Stimulated activated CD4-positive, alpha-beta T cell treated with anti-CD3 and anti-CD28 coated beads, Interleukin-2, amount 100 ng/mL, for 48 hours (primary cell): ENCODE measurements at places on chromosomes 12 and 14.
A peak's percentile ranks its signal among the peaks of the same experiment; 100 is the strongest.

- no peak for DNase-seq
Observed at GRCh38 chr12:46698003-46698402, 127.8 kb downstream of the SLC38A4 start.

GRCh38 chr12:55726971-55727370, 1.8 kb downstream of the CD63 start:
- no peak for DNase-seq

DNA sequence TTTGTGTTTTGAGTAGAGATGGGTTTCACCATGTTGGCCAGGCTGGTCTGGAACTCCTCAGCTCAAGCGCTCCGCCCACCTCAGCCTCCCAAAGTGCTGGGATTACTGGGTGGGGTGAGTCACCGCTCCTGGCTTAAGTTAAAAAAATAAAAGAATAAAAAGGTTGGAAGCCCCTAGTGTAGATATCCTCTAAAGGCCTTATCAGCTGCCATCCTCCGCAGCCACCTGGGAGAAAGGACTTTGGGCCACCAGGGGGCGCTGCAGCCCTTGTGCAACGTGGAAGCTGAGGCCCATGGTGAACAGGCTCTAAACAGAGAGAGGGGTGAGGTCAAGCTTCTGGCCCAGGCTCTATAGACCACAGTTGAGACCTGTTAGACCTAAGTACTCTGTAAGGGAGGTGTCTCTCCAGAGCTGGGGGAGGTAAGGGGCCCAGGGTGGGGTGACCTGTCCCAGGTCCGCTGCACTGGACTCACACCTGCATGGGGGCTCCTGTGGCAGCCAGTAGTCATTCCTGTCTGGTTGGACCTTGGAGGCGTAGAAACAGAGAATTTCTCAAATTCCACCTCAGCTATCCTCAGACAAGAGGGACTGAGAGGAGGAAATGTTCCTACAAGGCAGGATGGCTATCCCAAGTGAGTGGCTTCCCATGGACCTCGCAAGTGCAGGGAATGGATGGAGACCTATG, 14.0 kb upstream of the RACGAP1 start:
- peak; percentile 97 for DNase-seq

DNA sequence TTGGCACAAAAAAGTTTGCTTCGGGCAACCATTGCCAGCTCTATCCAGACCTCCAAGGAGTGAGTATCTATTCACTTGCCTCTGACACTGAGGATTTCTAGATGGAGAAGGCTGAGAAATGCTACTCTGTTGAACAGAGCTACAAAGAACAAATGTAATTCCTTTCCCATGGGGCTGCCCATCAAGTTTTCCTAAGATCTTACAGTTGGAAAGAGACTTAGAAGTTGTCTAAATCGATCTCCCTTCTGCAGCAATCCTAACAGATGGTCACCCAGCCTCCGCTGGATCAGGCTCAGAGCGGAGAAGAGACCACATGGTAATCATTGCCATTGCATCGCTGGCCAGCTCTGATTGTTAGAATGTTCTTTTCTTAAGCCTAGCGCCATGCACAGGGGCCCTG, 110.1 kb upstream of the BCL2L14 start:
- DNase-seq = no peak

DNA sequence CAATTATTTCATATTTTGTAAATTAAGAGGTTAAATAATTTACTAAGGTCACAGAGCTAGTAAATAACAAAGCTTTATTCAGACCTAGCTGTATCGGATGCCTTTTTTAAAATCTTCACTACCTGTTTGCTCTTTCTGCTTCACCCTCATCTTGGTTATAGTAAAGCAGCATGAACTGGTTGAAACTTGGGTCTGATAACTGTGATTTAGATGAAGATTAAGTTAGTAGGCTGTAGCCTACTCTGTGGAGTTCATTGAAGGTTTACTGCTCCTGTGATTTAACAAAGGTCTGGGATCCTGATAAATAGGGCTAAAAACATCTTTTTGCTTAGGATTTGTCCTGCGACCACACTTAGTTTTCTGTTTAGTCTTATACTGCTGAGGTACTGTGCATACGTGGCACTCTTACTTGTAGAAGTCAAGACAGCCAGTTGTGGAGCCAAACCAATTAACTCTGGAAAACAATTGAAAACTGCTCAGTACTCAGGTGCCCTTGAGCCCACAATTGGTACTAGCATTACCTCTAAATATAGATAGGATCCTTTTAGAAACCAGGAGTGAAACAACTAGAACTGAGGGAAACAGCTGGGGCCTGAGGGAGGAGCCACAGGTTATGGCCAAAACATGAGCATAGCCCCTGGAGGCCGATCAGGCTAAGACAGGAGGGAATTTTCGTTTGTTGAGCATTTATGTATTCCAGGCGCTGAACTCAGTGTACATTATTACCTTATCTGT, 2.3 kb downstream of the SPATS2 start:
- no peak for DNase-seq

- DNase-seq = no peak
Observed at GRCh38 chr14:33376510-33376909, 437.8 kb downstream of the NPAS3 start.

DNA sequence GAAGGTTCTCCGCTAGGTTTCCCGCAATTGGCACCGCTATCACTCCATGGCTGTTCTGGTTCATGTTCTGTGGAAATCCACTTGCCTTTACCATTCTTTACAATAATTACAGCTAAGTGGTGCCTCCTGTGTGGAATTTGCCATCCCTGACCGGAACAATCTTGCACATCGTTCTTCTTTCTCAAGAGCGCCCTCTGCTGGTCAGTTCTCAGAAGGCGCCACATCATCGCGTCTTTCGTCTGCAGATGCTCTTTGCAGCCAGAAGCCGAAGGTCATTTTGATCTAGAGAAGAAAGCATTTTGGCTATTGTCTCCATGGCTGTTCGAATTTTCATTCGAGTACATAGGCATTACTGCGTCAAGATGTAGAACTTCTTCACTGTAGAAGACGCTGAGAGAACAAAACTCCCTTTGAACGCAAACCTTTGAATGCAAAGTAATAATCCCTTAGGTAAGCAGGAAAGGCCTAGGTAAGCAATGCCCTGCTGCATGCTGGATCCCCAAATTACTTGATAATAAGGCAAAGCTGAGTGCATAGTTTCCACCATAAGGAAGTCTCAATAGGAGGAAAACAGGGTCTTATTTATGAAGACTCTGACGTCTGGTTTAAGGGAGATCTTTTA, 10.1 kb upstream of the RTRAF start:
- peak; percentile 89 for DNase-seq

- no peak for DNase-seq
Observed at GRCh38 chr12:48716168-48716492, 377 bp downstream of the CCNT1 start.

DNA sequence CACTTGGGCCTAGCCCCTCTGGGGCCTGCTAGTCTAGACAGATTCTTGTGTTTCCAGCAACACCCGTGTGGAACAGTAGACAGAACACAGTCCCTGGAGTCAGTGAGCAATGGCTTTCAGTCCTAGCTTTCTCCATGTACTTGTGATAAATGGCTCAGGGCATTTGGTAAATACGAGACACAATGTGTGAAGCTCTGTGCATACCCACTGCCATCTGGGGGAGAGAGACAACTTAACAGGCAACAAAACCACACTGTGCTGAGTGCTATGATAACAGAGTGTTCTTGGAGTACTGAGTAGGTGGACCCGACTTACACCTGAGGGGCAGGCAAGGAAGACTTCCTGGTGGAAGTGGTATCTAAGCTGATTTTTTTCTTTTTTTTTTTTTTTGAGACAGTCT, 86.3 kb upstream of the TBX3 start:
- DNase-seq = no peak

DNA sequence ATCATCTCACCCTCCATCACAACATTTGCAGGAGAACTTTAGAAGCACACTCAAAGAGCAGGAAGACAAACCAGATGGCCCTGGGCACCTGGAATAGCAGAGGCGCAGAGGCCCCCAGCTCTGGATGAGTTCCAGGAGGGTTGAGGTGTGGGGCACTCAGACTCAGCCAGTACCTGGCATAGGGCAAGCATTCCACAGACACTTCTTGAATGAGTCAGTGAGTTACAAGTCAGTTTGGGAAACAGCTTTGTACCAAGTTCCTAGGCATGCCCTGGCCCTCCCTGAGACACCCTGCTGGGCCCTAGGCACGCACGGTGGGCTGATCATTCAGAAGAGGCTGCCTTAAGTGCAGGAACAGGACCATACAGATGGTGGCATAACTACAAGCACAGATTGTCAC, 54.3 kb downstream of the MAP3K9 start:
- no peak for DNase-seq

- no peak for DNase-seq
Observed at GRCh38 chr12:5197656-5198055, 154.0 kb downstream of the KCNA5 start.

DNA sequence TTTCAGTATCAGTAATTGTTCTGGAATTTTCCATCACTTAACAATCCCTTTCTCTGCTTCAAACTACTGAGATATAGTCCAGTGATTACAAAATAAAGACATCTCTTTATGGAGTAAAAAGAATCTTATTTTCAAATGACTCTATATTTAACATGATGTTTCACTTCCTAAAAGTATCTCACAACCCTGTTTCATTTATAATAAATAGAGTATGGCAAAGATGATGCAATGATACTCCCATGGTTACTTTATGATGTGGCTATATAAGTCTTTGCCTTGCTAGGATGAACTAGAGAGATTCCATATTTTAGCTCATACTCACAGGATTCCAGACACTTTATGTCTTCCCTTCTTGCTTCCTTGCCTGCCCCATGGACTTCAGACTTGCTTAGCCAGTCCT, 953.5 kb upstream of the MDGA2 start:
- no peak for DNase-seq

GRCh38 chr12:43238281-43238680, 313.7 kb downstream of the ADAMTS20 start:
- DNase-seq = no peak

GRCh38 chr12:66516561-66516960, 162.3 kb downstream of the GRIP1 start:
- no peak for DNase-seq

- peak; percentile 16 for DNase-seq
Observed at GRCh38 chr14:52402812-52403526, 88.9 kb downstream of the PTGER2 start.

- DNase-seq = no peak
Observed at GRCh38 chr12:24555730-24556129, 393.2 kb downstream of the BCAT1 start.

DNA sequence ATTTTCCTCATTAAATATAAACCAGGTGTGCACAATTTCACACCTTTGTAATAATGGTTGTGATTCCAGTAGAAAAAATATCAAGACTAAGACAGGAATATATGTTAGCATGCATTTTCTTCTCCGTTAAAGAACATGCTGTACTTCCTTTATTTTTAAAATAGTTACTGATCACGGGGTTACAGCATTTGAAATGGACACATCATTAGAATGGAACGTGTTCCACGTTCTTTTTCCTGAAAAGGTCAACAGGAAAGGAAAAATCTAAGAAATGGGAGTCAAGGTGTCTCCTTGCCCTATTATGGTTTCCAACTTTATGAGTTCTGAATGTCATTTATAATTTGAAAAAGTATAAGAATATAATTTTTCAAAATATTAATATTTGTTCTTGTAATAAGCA, 1325.7 kb downstream of the SLC16A7 start:
- DNase-seq = no peak

- DNase-seq = no peak
Observed at GRCh38 chr14:98958048-98958631, 313.9 kb downstream of the BCL11B start.

GRCh38 chr14:39382463-39382862, 49.8 kb downstream of the FBXO33 start:
- DNase-seq = no peak

- no peak for DNase-seq
Observed at GRCh38 chr12:25101092-25101445, 93.9 kb downstream of the DNAI7 start.

GRCh38 chr14:74574090-74574433, 38.0 kb downstream of the LTBP2 start:
- DNase-seq = no peak

GRCh38 chr14:89618330-89618708, 201.3 kb upstream of the FOXN3 start:
- no peak for DNase-seq

- no peak for DNase-seq
Observed at GRCh38 chr14:99884834-99885648, 91.8 kb downstream of the EML1 start.

GRCh38 chr14:41285186-41285748, 321.4 kb upstream of the LRFN5 start:
- DNase-seq = no peak

DNA sequence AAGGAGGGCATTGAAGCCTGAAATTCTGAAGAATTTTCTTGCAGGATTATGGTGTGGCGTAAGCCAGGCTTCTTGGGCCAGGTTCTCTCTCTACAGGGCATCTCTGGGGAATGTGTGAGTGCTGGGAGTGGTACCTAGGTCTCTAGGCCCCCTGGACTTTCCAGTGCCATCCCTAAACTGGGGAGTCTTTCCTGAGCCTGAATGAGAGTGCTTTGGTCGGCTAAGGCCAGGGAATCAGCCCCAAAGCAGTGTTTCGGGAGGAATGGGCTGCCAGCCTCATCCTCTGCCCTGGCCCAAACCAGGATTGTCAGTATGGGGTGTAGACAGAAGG, 93.9 kb downstream of the CALM1 start:
- no peak for DNase-seq

DNA sequence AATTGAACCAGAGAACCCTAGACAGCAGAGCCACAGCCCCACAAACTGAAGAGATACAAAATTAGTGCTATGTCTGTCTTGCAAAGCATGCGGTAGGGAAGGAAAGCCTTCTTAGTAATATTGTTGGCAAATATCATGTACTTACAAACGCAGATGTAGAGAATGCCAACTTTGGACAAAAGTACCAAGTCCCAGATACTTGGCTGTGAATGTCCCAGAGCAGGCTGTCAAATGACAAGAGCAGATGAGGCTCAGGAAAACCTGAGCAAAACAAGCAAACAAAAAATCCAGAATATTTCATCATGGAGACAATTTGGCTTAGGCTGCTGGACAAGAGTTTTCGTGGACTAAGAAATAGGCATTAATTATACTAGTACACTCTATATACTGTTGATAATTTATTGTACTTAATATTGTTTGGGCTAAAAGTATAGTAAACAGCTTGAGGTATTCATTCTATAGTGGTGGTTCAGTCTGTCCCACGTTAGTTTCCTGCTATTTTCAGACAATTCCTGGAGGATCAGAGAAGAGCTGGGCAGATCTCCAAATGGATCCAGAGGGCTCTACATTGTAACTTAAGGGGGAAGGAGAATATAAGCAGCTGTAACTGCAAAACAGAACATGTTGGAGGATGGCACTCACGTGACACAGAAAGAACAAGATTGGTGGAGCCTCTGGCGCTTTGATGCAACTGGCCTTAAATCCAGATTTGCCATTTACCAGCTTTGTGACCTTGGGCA, 329.8 kb downstream of the ATP23 start:
- no peak for DNase-seq

GRCh38 chr14:61615743-61616523, 79.4 kb upstream of the HIF1A start:
- DNase-seq = no peak

- DNase-seq = no peak
Observed at GRCh38 chr12:110782094-110782493, 39.4 kb upstream of the PPP1CC start.

- no peak for DNase-seq
Observed at GRCh38 chr12:57603815-57604453, 690 bp upstream of the DTX3 start.
